ENCODE measurements at places on chromosomes 13 and 19.

GRCh38 chr19:21498651-21499050 lies 6.8 kb upstream of the ZNF429 start:
- no peak for DNase-seq

GRCh38 chr13:29993716-29994488 lies 143.5 kb upstream of the UBL3 start:
- DNase-seq = no peak

- DNase-seq = no peak
Measured at GRCh38 chr13:88051746-88052482, 380.7 kb downstream of the SLITRK5 start.

GRCh38 chr13:109707044-109707741 lies 79.2 kb downstream of the IRS2 start:
- no peak for DNase-seq

DNA sequence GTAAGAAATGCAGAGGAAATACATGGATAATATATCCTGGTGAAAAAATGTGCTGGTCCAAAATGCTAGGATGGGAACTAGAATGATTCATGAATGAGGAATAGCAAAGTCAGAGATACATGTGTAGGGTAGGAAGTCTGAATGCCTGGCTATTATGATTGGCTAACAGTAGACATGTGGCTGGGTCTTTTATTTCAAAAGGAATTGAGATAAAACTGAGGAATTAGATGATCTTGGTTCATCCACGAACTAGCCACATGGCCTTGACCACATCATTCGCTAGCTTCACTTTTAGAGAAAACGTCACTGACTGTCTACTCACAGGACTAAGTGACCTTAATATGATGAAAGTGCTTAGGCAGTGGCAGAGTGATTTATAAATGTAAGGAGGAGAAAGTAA lies 103.1 kb downstream of the TRPC4 start:
- no peak for DNase-seq

DNA sequence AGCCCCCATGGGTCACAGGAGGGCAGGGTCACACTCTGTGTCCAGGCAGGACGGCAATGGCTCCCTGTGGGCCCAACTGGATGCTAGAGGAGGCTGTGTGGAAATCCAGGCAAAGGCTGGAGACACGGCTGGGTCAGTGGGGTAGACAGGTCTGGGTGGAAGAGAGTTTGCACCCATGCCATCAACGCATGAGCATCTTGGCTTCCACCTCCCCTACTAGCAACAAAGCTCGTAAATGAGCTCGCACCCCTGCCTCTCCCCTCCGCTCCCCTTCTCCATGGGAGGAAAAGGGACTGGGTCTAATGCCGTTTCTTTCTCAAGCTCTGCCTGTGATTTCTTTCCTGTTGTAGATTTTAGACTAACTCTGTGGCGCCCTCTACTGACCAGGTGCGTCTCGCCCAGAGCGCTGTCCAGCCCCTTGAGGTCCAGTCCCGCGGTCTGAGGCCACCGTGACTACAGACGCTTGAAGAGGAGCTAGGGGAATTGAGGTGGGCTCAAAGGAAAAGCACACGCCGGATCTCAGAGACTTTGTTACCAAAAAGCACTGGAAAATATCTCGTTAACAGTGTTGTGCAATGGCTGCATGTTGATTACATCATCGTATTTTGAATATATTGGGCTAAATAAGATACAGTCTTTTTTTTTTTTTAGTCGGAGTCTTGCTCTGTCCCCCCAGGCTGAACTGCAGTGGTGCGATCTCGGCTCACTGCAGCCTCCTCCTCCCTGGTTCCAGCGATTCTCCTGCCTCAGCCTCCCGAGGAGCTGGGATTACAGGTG lies 50.7 kb upstream of the USP29 start:
- DNase-seq = no peak

- no peak for DNase-seq
Measured at GRCh38 chr19:36183245-36183628, 31.0 kb upstream of the COX7A1 start.

GRCh38 chr13:29471551-29471950 lies 123.9 kb downstream of the SLC7A1 start:
- DNase-seq = no peak

GRCh38 chr13:34842466-34842865 lies 99.6 kb upstream of the NBEA start:
- DNase-seq = no peak

- DNase-seq = no peak
Measured at GRCh38 chr13:75607447-75607846, 28.7 kb upstream of the LMO7 start.

DNA sequence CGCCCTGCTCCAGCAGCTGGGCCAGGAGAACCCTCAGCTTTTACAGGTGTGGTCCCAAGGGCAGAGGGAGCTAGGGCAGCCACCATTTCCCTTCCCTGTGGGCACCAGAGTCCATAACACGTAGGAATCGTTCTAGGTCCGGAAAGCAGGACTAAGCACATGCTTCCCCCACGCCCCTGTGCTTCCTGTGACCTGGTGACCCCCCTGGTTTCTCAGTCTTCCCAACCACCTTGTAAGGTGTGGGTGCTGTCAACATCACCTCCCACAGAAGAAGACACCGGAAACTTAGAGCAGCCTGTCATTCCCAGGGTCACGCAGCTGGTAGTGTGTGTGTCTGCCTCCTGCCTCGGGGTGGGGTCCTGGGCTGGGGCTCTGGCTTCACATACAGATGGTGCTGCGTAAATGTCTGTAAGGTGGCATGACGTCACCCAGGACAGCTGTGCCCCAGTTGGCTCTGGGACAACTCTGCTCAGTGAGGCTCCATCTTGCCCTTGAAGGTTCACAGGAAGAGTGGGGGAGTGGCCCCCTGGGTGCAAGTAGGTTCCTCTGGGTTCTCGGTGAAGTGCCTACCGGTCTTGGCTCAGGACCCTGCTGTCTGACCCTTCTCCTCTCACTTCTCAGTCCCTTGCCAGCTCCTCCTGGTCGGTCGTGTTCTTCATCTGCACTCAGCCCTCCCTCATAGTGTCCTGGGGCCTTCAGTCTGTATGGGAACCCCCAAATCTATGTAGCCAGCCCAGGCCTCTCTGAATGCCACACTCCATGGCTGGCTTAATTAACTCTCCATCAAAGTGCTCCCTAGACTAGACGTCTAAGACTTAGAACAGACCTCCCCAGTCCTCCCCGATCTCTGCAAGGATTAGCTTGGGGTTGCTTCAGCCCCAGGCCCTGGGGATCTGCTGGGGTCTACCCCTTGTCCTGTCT lies 4.0 kb downstream of the RAD23A start:
- DNase-seq = no peak

- DNase-seq = no peak
Measured at GRCh38 chr19:53537121-53537520, 824 bp upstream of the ZNF331 start.

GRCh38 chr19:7850000-7850813 lies 20.2 kb downstream of the EVI5L start:
- no peak for DNase-seq

GRCh38 chr13:28463481-28463880 lies 31.4 kb downstream of the FLT1 start:
- no peak for DNase-seq

GRCh38 chr13:45108716-45109101 lies 11.6 kb upstream of the GTF2F2 start:
- DNase-seq = peak; percentile 8

DNA sequence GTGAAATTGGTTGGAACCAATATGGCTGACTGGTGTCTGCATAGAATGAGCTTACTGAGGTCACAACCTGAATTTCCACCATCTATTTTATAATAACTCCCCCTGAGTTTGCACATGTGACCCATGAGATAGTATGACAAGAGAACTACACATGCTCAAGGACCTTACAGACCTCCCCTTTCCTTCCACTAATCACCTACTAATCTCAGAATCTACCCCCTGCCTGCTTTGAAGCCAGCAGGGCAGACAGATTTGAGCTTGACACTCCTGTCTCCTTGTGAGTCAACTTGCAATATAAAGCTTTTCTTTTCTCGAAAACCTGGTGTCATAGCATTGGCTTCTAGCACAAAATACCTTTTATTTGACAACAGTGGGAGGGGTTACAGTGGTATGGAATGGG lies 248.4 kb downstream of the RFC3 start:
- no peak for DNase-seq

- DNase-seq = no peak
Measured at GRCh38 chr19:47742634-47743033, 2.7 kb upstream of the NOP53 start.

- no peak for DNase-seq
Measured at GRCh38 chr19:54352041-54352440, 12.7 kb downstream of the LAIR1 start.

GRCh38 chr13:75103976-75104375 lies 378.0 kb downstream of the TBC1D4 start:
- DNase-seq = no peak

DNA sequence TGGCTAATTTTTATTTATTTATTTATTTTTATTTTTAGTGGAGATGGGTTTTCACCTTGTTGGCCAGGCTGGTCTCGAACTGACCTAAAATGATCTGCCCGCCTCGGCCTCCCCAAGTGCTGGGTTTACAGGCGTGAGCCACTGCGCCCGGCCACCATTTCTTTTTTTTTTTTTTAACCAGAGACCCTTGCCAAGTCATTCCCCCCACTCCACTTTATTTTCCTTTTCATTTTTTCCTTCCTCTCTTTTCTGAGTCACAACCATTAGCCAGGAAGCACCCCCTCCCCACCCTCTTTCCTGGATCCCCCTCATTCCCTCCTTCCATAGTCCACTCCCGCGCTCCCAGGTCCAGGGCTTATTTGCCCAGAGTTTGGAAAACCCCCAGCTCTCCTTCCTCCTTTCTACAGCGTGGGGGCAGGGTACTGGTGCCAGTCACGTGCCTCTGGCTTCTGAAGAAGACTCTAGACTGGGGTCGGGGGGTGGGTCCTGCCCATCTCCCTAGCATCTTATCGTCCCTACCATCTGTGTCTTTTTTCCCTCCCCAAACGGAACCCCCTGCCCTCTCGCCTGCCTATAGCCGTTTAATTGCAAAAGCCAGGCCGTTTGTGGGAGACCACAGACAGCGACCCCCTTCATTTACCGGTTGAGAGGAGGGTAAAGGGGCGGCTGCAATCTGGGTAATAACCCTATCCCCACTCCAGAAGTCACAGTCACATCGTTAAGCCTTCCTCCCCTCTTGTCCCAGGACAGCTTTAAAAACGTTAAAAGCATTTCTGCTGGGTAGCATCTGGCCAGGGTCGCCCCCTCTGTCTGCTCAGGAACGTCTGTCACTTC lies 1.1 kb upstream of the CALR start:
- DNase-seq = no peak

DNA sequence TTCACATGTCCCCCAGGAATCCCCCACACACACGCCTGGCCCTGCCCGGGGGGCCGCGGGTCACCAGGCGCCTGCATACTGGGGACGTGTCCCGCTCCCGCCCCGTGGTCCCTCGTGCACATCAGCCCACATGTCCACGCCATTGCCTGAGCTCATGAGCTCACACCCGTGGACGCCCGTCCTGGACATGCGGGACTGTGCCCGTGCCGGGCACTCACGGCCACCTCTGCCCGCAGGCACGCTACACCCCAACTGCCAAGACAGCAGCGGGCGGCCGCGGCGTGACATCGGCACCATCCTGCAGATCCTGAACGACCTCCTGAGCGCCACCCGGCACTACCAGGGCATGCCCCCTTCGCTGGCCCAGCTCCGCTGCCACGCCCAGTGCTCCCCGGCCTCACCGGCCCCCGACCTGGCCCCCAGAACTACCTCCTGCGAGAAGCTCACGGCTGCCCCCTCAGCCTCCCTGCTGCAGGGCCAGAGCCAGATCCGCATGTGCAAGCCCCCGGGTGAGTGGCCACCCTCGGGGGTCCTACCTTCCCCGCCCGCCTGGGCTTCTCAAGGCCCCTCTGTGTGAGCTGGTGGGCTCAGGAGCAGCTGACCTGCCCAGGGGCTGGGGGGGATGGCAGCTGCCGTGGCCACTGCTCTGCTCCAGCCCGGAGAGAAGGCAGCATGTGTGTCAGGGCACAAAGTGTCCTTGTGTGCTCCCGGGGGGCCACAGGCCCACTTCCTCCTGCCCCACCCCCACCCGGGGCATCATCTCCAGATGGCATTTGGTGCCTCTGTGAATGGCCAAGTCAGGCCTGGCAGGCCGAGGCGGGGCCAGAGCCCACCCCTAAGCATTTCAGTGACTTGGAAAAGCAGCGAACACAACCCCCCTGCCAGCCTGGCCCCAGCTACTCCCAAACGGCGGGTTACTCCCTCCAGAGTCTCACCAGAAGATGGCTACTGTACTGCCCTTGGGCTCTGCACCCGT lies 7.1 kb downstream of the MIDN start:
- DNase-seq = peak; percentile 17

All from CD4-positive, alpha-beta T cell treated with Interleukin-21 for 1 hour (primary cell).